Osteocyte (in vitro differentiated cells): ENCODE measurements at places on chromosomes 1 and 21. TPM values are rescaled to one million over a fixed set of nuclear protein-coding genes. Genes with fewer than 3 reads are reported as not detected.

Gene SLC25A24
- total RNA-seq, result 40.4 and 41.3 TPM in 2 replicates

Gene ERVH48-1
- not detected in 2 replicates for total RNA-seq

Gene PIK3R3
- 33.2 and 33.9 TPM in 2 replicates for total RNA-seq

Gene CELA3B
- total RNA-seq, result not detected in 2 replicates

Gene ACOT11
- 0.24 and 0.35 TPM in 2 replicates for total RNA-seq

- DNase-seq, result no peak
These were observed 369.1 kb downstream of the SIPA1L2 start for GRCh38 chr1:232260861-232261260.

DNA sequence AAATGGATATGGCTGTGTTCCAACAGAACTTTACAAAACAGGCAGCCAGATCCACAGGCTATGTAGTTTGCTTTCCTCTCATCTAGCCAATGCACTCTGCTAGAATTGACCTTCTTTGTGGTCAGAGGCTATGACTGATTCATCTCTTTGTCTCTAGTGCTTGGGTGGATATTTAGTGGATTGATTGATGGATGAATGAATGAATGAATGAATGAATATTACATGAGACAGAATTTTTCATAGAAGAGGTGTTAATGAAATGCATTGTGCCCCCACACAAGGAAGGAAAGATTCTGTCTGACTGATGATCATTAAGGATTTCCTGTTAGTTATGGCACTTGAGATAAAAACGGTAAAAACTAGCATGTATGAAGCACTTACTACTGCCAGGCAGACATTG lies 50.5 kb upstream of the ZYG11A start:
- DNase-seq, result no peak

DNA sequence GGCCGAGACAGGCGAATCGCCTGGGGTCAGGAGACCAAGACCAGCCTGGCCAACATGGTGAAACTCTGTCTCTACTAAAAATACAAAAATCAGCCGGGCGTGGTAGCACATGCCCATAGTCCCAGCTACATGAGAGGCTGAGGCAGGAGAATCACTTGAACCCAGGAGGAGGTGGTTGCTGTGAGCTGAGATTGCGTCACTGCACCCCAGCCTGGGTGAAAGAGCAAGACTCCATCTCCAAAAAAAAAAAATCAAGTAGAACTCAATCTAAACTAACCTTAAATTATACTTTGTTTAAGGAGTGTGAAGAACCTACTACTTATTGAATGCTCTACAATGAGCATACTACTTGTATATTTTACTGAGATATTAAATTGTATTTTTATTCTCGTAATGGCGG lies 30.5 kb upstream of the RNF186 start:
- no peak for DNase-seq

- DNase-seq, result no peak
These were observed 96.4 kb downstream of the UBR4 start for GRCh38 chr1:19113697-19114092.

DNA sequence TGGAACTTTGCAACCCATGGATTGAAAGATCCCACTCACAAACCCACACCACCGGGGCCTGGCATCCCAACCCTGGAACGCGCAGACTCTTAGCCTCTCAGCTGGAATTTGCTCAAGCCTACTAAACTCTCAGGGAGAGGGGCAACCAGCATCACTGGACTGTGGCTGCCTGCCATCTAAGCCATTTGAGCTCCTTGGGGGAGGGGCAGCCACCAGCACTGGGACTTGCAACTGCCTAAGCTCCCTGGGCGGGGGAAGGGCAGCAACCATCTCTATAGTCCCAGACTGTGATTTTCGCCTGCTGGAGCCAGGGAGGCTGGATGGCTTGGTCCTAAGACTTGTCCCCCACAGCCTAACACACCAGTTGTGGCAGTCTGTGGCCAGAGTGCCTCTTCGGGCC lies 122.3 kb downstream of the SNX7 start:
- no peak for DNase-seq

DNA sequence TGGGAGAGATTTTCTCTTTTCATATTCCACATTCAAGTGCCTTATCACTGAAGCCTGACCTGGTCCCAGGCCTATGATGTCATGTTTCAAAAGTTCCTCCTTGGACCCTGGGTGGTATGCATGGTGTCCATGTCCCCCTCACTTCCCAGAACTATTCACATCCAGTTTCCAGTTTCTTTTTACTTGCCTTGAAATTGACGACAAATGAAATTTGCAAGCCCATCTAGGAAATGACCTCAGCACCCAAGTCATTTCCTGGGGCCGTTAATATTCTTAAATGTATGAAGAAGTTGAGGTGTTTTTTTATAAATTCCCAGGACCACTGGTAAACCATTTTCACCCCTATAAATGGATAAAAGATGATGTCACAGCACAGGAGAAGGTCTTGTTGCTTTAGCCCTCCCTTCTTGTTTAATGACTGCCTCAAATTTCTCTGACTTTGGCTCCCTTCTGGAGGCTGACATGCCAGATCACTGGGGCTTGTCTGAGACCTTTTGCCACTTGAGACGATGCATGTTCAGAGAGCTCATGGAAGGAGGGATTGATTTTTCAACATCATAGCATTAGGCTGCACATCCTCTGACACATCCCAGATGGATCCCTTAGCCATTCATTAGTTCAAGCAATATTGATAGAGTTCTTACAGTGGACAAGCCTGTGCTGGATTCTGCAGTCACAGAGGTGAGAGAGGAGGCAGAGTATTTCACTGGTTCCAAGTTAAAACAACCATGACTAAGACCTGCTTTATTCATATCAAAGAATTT lies 221.3 kb downstream of the PLPP3 start:
- DNase-seq, result no peak

DNA sequence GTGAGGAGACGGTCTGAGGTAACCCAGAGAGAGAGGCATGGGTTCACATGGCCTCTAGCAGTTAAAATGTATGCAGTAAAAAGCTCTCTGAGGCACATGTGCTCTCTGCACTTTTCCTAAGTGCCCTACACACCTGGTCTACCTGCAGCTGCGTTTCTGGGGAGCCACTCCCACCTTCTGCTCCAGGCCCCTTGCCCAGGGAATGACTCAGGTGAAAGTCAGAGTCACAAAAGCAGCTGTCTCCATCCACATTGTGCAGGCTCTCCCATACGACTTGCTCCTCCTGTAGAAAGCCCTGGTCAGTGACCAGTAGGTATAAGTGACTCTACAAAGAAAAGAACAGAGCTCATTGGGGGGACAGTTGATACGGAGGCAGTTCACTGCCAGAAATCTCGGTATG lies 8.8 kb downstream of the MINDY1 start:
- DNase-seq, result no peak

DNA sequence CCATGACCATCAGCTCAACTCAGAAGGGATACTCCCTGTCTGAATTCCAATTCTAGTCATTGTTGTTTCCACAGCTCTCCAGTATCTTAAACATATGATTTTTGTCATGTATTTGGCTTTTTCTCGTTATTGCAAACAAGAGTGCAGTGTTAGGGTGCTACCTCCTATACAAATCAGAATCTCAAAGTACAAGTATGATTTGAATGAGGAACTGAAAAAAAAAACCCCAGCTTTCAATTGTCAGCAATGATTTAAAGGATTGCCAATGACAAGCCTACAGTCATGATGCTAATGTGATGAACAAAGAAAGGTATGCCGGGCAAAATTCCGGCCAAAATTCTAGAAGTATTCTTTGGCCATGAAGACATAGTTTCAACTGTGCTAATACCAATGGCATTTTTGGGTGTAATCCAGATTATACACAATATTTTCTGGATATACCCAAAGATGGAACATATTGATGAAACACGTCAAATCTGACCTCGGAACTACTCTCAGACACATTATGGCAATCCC lies 14.9 kb downstream of the TMEM35B start:
- no peak for DNase-seq

- DNase-seq, result peak; percentile 48
These were observed 22.7 kb upstream of the TRIM67 start for GRCh38 chr1:231139125-231139649.

GRCh38 chr1:64472805-64473204 lies 2.9 kb downstream of the CACHD1 start:
- DNase-seq, result no peak

DNA sequence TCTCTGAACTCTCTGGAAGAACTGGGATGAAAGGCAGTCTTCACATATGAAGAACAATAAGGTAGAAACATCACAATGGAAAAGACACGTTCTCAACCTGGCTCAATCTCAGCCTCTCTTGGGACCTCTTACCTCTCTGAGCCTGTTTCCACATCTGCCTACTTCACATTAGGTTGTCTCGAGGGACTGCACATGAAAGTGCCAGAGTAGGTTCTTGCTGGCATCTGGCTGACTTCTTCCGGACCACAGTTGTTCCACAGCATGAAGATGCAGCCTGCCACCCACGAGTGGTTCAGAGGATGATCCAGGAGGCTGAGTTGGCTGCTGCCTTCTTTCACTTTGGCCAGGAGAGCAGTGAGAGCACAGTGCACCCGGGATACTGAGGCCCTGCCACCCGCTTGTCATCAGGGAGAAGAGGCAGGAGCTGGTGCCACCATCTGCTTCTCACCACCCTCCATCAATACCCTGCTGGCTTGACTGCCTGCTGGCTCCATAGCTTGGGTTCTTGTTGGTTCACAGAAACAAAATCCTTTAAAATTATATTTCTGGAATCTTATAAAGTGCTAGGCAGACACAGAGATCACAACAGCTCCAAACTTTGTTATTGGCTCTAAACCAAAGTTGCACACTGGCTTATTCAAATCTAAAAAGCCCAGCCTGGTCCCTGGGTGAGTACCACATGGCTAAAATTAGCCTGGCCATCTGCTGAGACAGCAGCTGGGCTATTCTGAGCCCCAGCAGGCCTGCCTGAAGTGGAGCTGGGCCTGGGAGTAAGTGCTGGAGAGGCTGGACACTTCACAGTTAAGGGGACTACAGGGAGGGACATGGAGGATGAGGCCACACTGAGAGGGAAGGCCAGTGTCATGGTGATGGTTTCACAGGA lies 46.9 kb upstream of the LIN9 start:
- DNase-seq, result no peak
